ENCODE measurements at places on chromosomes 12 and 14.

GRCh38 chr12:65188179-65188701 lies 18.9 kb downstream of the LEMD3 start:
- no peak for DNase-seq

GRCh38 chr14:35991356-35991755 lies 165.2 kb downstream of the BRMS1L start:
- DNase-seq = no peak

GRCh38 chr12:109222496-109222895 lies 86.6 kb downstream of the FOXN4 start:
- DNase-seq = no peak

- DNase-seq = no peak
Observed at GRCh38 chr12:126953365-126953889, 1313.5 kb upstream of the TMEM132C start.

DNA sequence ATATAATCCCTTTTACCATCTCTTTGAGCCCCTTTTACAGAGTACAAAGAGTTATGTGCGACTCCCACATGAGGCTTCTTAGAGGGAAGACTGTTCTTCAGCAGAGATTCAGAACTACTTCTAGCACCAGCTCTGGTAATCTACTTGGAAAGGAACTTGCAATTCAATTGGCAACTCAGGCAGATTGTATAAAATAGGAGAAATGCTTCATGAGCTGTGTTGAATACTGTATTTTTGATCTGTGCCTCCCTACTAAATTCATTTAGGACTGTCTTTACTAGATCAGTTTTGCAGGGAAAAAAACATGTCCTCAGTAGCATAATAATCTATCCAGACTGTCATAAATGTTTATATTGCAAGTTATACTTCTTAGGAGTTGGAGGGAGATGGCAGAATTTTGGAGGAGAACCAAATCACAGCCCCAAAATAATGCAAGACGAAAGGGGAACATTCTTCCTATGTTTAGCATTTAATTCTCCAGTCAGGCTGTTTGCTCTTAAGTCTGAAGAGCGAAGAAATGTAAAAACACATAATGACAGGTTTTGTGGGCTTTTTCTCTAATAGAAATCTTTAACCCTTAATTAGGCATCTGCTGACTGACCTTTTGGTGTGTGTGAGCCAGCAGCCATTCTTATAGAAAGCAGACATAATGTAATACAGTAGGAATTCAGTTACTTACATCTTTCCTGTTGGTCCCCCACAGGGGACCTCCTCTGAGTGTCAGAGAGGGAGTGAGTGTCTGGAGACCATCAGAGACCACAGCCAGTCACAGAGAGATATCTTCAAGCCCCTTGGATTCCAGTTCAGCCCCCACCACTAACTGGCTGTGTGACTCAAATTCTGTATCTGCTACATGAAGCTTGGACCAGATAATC lies 3.9 kb downstream of the ANO4 start:
- DNase-seq = no peak

GRCh38 chr14:76697246-76697905 lies 63.9 kb upstream of the VASH1 start:
- no peak for DNase-seq

GRCh38 chr12:110564471-110564991 lies 18.6 kb downstream of the PPTC7 start:
- no peak for DNase-seq

GRCh38 chr14:70113211-70113610 lies 75.5 kb downstream of the SLC8A3 start:
- DNase-seq = no peak

GRCh38 chr14:39339003-39339402 lies 93.2 kb downstream of the FBXO33 start:
- DNase-seq = no peak

GRCh38 chr12:75909714-75910656 lies 121.6 kb downstream of the PHLDA1 start:
- DNase-seq = no peak

DNA sequence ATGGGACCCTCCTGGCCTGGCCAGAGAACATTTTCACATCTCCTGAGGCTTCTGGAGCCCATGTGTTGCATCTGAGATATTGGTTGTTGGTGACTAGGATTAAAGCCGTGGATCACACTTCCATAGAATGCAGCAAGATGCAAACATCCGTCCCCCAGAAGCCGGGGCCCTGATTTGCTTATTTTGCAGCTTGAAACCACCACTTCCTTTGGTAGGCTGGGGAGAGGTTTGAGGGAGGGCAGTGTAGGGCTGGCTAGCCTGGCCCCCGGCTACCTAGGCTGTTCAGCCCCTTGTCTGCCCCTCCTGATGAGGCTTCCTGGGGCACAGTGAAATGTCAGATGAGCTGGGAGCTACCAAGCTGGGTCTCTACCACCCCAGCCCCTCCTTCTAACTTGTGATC lies 209.7 kb upstream of the PWP1 start:
- no peak for DNase-seq

DNA sequence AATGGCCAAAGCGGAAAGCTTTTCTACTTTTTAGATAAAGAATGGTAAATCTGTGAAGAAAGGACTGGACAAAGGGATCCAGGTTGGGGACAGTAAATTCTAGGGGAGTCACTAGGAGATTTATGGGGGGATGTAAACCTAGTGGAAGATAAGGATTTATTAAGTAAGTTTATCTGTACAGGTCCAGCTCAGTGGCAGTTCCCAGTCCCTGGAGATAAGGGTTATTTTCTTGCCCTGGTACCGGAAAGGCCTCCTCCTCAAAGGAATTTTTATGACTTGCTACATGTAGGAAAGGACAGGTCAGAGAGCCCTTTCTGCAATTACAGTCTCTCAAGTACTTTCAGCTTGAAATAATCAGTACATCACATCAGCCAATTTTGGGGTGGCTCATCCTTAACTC lies 72.6 kb upstream of the BICD1 start:
- no peak for DNase-seq

GRCh38 chr12:6263931-6264330 lies 46.6 kb upstream of the PLEKHG6 start:
- no peak for DNase-seq

GRCh38 chr14:43003845-43004244 lies 1397.2 kb downstream of the LRFN5 start:
- DNase-seq = no peak

DNA sequence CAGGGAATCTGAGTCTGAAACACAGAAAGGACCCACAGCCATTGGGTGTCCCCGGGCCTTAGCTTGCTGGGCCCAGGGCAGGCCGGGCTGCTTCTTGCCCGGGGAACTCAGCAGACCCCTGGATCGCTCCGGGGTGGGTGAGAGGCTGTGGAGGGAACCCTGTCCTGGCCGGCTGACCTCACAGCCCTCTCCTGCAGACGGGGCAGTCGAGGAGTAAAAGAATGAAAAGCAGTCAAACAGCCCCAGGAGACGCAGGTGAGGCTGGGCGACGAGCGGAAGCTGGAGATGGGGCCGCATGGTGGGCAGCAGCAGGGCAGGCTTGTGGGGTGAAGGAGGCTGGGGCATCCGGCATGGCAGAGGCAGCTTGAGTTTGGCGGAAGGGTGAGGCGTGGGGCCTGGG lies 57.0 kb downstream of the KIF26A start:
- no peak for DNase-seq

- no peak for DNase-seq
Observed at GRCh38 chr12:6966351-6966750, 4.1 kb downstream of the PHB2 start.

GRCh38 chr14:95526483-95527386 lies 8.1 kb upstream of the GLRX5 start:
- DNase-seq = no peak

DNA sequence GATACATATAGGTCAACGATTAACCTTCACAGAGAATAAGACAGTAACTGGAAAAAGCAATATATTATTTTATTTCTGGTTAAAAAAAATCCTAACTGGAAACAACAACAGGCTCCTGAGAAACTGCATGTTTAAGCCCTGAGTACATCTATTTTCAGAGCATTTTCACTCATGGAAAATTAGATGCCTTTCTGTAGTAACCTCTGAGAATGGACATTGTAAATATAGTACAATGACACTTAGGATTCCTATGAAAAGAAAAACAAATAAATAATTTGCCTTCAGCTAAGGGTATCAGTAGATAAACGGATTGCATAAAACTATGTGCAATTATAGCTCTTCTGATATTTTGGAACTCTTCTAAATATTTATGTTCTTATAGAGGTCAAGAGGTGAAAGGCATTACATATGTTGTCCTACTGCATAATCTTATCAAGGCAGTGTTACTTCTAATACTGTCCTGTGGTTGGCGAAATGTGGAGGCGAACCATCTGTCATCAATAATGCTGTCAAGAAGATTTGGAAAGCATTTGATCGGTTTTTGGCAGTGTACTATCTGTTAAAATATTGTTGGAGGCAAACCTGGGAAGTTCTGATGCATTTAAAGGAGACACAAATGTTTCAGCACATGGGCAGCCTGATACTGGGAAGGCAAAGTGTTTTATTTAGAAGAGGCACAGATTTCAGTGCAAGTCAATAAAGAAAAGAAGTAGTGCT lies 381.8 kb downstream of the BTG1 start:
- DNase-seq = no peak

GRCh38 chr12:122393817-122394216 lies 28.7 kb downstream of the CLIP1 start:
- DNase-seq = no peak

- DNase-seq = no peak
Observed at GRCh38 chr12:132818562-132818961, 10.1 kb downstream of the GOLGA3 start.
